ENCODE measurements at places on chromosomes 1 and 21.

- DNase-seq = no peak
Measured at GRCh38 chr1:65165269-65165993, 17.4 kb downstream of the AK4 start.

DNA sequence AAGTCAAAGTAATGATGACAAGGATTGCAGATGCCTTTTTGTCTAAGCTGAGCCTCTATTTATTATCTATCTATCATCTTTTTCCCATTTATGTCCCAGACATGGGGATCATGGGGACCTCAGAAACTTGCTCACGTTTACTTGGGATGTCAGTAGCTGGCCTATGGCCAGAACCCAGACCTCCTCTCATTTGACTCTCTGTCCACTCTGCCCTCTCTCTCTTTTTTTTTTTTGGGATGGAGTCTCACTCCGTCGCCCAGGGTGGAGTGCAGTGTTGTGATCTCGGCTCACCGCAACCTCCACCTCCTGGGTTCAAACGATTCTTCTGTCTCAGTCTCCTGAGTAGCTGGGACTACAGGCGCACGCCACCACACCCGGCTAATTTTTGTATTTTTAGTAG, 3.7 kb upstream of the ID3 start:
- no peak for DNase-seq

DNA sequence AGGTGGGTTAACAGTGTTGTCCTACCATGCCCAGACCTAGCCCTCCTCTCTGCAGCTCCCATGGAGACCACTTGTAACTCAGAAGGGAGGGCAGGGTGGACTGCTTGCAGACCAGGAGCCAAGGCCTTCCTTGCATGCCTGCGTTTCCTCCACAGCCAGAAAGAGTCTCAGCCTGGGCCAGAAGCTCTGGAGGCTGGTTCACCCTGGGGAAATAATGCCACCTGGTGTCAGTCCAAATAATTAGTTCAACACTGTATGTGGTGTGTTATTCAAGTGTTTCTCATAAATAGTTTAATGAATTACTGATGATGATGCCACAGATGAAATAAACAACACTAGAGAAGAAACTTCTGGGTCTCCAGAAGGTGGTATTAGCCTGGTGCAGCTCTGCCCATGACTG, 16.9 kb upstream of the VANGL1 start:
- DNase-seq = no peak

DNA sequence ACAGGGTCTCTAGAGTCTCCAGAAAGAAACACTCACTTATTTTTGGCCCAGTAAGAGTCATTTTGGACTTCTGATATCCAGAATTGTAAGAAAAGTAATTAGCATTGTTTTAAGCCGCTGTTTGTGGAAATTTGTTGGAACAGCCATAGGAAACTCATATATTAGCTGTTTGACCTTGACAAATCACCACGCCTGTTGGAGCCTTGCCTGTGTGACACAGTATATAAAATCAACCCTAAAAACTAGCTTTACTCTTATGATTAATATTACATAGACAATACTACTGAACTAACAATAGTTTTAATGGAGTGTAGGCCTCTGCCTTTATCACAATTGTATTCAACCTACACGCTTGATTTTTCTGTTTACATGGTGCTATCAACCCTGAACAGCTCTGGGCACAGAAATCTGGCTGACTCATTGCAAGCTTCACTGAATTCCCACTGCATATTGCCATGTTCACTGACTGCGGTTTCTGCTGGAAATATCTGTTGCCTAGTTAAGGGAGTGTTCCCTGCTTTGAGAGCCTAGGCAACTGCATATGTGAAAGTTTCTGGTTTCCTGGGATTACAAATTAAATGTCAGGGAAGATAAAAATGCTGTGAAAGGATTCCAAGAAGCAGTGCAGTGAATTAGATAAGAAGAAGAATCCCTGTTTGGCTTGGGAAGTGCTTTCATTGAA, 419.5 kb upstream of the DEPDC1 start:
- DNase-seq = no peak

DNA sequence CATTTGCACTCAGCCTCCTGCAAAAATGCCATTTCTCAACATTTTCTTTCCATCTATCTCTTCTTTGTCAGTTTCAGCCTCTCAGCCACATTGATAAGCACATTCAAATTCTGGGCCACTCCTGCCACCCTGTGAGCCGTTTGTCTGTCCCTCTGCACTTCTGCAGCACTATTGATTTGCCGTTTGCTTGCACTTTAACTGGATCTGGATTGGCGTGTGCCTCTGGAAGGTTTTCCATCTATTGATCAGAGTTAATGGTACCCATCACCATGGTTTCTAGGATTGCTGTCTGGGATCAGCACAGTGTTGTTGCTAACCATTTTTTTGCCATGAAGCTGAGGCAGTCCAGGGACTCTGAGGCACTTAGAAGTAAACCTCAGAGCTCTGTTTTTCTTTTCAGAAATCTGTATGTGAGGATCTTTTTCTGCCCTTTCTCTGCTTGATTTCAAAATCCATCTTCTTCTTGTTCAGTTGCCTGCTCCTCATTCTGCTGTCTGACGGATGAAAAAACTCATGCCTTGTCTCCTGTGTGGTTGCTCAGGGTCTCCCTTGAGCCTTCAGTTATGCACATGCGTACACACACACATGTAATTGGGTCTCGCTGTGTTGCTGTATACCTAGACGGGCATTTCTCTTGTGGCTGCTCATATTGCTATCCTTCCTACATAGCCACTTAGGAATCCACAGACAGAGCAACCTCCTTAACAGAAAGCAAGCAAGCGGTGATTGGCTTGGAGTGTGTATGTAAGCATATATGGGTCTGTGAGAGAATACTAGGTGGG, 67.9 kb downstream of the NOS1AP start:
- no peak for DNase-seq

- DNase-seq = no peak
Measured at GRCh38 chr1:158177700-158178450, 2.8 kb upstream of the CD1D start.

DNA sequence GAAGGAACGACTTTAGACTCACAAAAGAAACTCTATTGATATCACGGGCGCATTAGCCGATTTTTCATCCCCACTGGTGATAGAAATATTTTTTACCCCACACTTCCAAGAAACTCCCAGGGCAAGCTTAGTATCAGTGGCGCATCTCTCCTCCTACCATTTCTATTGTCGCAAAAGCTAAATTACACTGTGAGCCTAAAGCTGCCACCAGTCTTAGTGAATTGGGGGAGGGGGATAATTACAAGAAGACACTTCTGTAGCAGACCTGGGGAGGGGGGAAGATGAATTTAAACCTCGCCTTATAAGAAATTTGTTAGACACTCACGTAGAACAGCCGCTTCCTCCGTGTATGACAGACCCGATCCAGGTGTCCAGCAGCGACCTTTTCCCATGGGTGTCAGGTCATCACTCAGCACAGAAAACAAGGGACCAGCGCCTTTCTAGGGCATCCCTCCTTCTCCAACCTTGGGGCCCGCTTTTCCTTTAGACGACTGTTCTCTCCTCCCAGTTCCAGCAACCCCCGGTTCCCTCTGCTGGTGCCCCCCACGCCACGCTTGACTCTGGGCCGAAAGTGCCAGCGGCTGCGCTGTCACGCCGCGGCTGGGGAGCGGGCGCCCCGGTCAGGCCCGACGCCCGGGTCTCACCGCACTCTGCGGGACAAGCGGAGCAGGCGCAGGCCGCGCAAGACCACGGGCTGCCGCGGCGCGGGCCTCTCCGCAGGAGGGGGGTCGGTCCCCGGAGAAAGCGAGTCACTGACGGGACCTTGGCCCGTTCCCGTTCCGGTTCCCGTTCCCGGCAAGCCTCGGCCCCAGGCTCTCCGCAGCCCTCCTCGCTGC, 821 bp downstream of the PHC2 start:
- DNase-seq = no peak

DNA sequence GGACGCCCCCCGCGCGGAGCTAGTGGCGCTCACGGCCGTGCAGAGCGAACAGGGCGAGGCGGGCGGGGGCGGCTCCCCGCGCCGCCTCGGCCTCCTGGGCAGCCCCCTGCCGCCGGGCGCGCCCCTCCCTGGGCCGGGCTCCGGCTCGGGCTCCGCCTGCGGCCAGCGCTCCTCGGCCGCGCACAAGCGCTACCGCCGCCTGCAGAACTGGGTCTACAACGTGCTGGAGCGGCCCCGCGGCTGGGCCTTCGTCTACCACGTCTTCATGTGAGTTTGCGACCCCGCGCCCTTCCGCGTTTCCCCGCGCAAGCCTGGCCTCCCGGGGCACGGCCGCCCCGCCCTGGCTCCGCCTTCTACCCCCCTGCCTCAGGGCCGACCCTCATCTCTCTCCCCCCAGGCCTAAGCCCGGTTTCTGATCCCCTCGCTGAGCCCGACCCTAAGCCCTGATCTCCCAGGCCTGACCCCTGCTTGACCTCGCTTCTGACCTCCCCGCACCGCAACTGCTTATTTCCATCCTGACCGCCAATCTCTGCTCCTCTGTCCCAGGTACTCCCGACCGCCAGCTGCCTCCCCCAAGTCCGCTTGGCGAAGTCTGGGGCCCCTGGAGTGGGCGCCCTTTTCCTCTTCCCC, 669 bp downstream of the KCNQ4 start:
- no peak for DNase-seq

GRCh38 chr1:241598249-241598648, 41.9 kb downstream of the CHML start:
- DNase-seq = no peak

DNA sequence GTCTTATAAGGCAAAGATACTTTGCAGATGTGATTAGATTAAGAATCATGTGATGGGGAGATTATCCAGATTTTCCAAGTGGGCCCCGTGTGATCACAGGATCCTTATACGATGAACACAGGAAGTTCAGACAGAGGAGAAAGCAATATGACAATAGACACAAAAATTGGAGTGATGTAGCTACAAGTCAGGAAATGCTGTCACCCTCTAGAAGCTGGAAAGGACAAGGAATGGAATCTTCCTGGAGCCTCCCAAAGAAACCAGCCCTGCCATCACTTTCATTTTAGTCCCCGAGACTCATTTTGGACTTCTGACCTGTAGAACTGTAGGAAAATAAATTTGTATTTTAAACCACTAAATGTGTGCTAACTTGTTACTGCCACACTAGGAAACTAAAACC, 61.9 kb upstream of the C1orf21 start:
- no peak for DNase-seq

DNA sequence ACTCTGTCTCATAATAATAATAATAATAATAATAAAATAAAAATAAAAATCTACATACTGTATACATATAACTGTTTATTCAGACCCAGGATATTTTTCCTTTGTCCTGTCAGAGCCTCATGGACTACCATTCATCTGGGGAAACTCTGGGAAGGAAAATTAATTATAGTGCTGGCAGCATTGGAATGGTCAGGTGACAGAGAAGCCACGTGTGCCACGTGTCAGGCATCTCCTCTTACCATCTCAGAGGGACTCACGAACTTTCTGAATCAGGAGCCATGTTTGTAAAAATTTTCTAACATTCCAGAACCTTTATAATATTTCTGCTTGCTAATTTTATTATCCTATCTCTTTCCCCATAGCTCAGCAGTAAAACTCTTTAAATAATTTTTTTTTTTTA, 97.8 kb upstream of the HNRNPU start:
- no peak for DNase-seq

DNA sequence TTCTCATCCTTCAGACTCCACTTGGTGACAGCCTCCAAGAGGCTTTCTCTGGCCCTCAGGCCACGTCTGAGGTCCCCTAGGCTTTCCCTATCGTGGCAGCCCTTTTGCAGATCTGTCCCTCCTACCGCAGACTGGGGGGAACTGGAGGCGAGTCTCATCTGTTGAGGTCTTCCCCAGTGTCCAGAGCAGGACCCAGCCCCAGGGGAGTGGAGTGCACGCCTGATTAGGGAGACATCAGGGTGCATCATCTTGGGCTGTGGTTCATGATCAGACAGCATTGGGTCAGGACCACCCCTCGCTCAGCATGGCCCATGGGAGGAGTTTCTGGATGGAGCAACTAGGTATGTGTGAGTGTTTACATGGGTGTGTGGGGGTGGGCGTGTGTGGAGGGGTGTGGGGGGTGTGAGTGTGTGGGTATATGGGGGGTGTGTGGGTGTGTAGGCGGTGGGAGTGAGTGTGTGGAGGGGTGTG, 8.5 kb upstream of the MATN1 start:
- DNase-seq = no peak

GRCh38 chr1:244757091-244757939, 78.1 kb upstream of the COX20 start:
- no peak for DNase-seq

DNA sequence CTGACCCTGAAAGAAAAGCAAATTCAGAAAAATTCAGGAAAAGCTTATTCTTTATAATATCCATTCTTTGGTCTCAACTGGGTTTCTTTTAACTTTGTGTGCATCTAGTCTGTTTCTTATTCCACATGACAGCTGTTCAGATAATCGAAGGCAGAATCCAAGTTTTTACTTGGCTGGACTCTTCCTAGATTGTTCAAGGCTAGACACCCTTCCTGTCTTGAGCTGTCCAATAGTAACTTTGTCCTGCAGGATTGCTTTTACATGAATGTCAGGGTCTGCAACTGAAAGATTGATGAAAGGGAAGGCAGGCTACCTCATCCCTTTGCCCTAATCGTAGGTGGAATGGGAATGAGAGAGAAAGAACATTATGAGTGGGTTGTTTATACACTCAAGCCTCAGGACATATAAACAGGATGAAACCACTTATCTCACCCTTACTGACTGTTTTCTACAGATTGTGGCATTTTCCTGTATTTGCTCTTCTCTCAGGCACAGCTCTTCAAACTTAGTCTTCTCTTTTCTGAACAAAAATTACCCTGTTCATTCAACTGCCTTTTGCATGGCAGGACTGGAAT, 76.9 kb downstream of the LEPR start:
- DNase-seq = no peak
